NCI-H774 (cell line): ENCODE measurements at places on chromosomes 11 and 22.

DNA sequence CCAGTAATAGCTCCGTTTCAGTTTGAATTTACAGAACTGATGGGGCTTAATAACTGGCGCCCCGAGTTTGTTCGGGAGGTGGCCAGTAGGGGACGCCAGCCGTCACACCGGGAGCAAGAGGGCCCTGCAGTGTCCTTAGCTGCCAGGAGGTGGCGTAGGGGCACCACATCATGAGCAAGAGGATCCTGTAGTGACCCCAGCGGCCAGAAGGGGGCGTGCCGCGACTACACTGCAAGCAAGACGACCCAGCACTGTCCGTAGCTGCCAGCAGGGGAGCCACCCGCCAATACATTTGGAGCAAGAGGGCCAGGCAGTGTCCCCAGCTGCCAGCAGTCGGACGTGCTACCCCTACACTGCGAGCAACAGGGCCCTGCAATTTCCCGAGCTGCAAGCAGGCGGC lies 663.7 kb upstream of the B3GAT1 start:
- no peak for DNase-seq

DNA sequence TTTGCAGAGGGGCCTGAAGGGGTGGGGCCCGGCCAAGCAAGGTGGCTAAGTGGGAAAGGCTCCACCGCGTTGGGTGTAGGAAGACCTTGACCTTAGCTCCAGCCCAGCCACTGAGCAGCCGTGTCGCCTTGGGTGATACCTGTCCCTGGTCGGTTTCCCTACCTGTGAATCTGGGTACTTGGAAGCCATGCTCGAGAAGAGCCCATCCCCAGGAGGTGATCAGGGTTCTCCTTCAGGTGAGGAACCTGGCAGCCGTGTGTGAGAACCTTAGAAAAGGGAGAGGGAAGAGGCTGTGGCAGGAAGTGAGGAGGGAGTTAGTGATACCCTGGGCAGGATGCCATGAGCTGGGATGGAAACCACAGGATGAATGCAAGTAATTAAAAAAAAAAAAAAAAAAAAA lies 21.6 kb downstream of the PPARA start:
- DNase-seq = no peak

DNA sequence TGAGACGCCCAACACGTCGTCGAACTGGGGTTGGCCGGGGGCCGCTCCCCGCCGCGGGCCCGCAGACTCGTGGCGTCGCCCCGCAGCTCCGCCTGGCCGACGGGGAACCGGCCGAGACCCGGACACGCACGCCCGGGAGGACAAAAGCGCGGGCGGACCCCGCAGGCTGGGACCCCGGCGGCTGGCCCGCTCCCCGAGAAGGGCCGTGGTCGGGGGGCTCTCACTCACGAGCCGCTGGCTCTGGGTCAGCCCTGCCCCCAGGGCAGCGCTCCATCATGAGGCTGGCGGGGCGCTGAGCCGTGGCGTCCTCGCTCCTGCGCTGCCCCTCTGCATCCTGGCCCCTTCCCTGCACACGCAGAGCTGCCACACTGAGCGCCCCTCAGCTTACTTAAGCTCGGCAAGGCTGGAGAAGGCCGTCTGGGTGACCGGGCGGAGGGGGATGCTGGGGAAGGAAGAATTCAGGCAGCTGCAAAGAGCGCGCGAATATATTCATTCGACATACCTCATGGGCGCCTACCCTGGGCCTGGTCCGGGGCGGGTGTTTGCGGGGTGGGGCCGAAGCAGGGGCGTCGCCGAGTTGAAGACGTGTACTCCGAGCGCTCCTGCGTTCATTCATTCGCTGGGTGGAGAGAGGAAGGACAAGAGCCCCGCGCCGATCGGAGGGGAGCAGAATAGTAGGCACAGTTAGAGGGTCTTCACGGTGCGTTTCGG lies 579 bp upstream of the CYB5R2 start:
- peak; percentile 40 for DNase-seq

- DNase-seq = no peak
These were observed 34.8 kb upstream of the DDI1 start for GRCh38 chr11:104001561-104002056.

- DNase-seq = no peak
These were observed 89.4 kb downstream of the TMEM135 start for GRCh38 chr11:87127101-87127500.

GRCh38 chr22:20157430-20158183 lies 6.8 kb upstream of the CCDC188 start:
- DNase-seq = no peak

GRCh38 chr11:59157433-59157832 lies 14.5 kb upstream of the DTX4 start:
- no peak for DNase-seq

DNA sequence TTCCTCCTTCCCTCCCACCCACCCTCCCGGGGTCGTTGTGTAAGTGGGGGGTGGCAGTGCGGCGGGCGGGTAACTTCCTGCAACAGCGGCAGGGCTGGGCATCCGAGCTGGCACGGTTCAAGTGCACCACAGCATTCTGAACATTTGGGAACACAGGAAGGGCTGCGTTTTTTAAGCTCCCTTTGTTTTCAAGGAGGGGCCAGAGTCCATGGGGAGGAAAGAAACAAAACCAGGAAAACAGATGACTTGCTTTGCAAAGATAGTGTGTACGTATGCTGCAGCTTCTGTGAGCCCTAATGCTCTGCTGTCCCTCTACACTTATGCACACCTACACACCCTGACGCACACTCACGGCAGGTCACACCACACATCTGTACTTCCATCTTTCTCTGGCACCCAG lies 152.5 kb downstream of the FBXO7 start:
- no peak for DNase-seq

DNA sequence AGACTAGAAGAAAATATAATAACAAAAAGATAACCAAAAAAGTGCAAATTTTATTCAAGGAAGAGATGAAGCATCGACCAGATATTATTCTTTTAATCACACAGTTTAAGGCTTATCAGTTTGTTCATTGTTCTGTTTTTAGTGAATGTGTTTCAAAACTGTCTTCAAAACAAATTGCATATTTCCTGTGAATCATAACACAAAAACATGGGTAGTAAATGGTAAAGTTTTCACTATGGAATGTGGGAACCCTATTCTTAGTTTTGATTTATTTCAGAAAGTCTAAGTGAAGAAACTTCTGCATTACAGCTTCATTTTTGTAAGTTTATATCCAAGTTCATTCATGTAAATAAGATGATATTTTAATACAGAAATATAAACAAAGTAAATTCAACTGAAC lies 207.6 kb upstream of the LUZP2 start:
- DNase-seq = no peak

DNA sequence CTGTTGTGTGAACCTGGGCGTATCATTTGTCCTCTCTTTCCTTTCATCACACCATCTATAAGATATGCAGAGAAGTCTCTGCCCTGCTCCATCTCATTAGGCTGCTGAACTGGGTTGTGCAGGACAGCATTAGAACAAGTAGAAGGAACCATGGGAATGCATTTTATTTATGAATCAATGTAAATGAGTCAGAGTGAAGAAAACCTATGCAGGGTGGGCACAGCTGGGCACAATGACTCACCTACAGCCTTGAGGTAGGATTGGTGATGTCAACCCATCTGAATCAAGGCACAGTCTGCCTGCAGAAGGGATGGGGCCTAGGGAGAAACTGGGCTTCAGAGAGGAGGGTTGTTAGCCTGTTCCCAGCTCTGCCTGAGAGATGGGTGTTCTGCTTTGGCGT lies 123.4 kb downstream of the CSNK2A3 start:
- DNase-seq = no peak

DNA sequence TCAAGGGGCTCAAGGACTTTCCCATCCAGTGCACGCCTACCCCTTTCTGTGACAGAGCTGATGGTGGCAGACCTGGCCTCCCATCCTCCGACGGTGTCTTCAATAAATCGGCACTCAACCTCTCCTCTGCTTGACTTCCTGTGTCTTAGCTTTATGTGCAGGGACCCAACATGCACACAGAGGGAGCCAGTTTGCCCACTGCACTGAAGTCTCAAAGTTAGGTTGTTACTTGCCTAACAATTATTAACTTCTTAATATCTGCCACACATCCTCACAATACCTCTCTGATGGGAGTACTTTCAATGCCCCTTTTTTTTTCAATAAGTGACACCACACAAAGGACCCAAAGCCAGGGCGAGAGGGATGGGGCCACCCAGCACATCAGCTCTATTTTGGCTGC lies 3.6 kb downstream of the IZUMO1R start:
- no peak for DNase-seq

GRCh38 chr11:74641905-74642304 lies 49.5 kb downstream of the POLD3 start:
- DNase-seq = no peak

GRCh38 chr11:75241906-75242644 lies 1.5 kb downstream of the TPBGL start:
- no peak for DNase-seq

GRCh38 chr11:119641983-119642745 lies 86.8 kb downstream of the NECTIN1 start:
- peak; percentile 27 for DNase-seq

DNA sequence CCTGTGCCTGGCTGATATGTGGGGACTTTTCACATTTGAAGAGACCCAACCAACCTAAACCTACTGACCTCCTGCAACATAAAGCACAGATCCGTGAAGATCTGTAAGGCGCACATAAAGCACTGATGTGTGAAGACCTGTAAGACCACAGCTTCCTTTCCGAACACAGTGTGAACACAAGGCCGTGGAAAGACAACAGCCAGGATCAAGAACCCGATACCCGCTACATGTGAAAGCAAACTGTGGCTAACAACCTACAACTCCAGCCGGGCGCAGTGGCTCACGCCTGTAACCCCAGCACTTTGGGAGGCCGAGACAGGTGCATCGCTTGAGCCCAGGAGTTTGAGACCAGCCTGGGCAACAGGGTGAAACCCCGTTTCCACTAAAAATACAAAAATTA lies 17.6 kb upstream of the PPFIA1 start:
- no peak for DNase-seq

DNA sequence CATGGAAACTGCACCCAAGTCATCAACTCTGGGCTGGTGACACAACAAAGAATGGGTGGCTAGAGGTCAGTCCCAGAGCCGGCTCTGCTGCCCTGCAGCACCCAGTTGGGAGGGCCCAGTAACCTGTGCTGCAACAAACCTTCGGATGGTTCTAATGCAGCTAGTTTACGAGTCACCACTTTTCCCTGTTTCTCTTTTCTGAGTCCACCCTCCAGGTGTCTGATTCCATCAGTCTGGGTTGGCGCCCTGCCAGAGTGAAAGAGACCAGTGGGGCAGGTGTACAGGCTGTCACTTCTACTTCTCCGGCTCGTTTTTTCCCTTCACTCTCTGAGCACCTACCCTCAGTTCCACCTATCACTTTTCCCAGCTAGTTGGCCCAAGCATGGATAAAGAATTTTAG lies 572.9 kb downstream of the NTM start:
- DNase-seq = peak; percentile 35

GRCh38 chr11:118679483-118679882 lies at the start of gene TREH:
Gene TREH, minus strand, starts transcription at chr11:118679650. Its CDS starts 23 bp downstream, at chr11:118679627.
- DNase-seq = no peak

DNA sequence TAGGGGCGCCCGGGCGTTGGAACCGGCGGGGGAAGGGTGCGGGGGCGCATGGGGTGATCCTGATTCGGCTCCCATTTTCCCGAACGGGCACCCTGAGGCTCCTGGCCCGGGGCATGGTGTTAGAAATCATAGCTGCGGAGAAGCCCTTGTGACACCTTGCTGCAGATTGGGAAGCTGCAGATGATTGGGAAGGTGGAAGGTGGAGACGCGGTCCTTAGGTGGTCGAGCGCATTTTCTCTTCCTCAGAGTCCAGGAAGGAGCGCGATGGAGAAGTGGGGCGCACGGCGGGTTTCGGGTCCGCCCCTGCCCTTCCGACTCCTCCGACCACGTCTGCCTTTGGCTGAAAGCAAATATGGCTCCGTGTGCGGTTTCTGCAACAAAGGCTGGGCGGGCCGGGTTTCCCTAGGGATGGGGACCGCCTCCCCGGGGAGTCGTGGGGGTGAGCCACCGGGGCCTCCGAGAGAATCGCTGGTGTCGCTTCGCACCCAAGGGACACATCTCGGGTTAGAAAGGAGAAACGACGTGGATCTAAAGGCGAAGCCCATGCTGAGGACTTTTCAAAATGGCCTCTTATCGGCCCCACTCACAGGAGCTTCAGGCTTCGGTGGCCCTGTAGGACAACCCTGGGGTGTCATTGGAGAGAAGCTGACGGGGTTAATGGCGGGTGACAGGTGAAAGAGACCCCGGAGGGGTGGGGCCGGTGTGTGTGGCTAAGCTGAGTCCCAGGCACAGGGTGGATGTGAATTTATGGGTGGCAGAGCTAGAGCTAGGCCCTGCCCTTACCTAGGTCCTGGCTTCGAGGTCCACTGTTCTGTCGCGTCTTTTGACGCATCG lies 707 bp upstream of the FTH1 start:
- DNase-seq = peak; percentile 55

DNA sequence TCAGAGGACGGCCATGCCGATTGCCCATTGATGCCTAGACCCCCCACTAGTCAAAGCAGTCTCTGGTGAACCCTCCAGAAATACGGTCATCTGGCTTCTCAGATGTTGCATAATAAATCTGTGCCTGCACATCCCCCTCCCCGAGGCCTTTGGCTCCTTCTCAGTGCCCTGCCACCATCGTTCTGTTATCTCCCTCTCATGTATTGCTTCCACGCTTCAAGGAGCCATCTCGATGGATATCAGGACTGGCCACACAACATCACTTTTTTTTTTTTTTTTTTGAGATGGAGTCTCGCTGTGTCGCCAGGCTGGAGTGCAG lies 1.6 kb upstream of the RRP7A start:
- no peak for DNase-seq

DNA sequence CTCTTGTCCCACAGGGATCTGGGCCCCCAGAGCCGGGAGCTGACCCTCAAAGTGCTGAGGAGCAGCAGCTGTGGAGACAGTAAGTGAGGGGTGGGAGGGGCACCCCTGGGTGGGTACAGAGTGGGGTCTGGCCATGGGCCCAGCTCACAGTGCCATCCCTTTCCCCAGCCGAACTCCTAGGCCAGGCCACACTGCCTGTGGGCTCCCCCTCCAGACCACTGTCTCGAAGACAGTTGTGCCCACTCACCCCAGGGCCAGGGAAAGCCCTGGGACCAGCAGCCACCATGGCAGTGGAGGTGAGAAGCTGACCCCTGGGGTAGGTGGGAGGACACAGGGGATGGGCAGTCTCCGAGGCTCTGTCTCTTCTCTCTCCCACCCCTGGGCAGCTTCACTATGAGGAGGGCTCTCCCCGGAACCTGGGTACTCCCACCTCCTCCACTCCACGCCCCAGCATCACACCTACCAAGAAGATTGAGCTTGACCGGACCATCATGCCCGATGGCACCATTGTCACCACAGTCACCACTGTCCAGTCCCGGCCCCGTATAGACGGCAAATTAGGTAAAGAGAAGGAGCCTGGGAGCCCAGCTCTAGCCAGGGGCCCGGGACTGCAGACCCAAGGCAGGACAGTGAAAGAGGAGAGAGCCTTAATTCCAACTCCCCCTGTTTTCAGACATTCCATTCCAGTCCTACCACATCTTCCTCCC lies 5.3 kb downstream of the C2CD2L start:
- no peak for DNase-seq

GRCh38 chr11:21911061-21911460 lies 281.8 kb upstream of the ANO5 start:
- DNase-seq = no peak

GRCh38 chr22:21791635-21792625 lies 56.3 kb upstream of the YPEL1 start:
- DNase-seq = no peak

- DNase-seq = no peak
These were observed 148.8 kb downstream of the BLID start for GRCh38 chr11:121967131-121967704.
